ENCODE measurements at places on chromosomes 16 and 17. TPM values are rescaled to one million over a fixed set of nuclear protein-coding genes. Genes with fewer than 3 reads are reported as not detected.

The TNK1 gene
- total RNA-seq, result 2.3 TPM

The EPN2 gene
- total RNA-seq, result 32.3 TPM

The CD300E gene
- total RNA-seq, result 0.31 TPM

The ELAC2 gene
- 39.6 TPM for total RNA-seq

DNA sequence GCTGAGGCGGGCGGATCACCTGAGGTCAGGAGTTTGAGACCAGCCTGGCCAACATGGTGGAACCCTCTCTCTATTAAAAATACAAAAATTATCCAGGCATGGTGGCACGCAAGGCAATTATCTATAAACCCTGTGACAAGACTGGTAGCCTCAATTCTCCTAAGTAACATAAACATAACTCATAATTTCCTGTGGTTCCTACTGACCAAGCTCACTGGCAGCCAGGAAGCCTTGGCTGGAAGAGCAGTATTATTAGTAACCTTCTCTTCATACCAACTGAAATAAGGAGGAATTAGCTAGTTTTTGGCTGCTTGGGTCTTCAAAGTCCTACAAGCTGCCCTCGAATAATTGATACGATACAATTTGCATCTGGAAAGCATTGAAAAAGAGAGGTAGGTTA, 31.6 kb upstream of the LRRC37A3 start:
- no peak for ATAC-seq

Measured in motor neuron (in vitro differentiated cells).